Sigmoid colon (tissue), 7 donors: ENCODE measurements at places on chromosomes 3 and 15. TPM values are rescaled to one million over a fixed set of nuclear protein-coding genes. Genes with fewer than 3 reads are reported as not detected.

Gene STAB1
- total RNA-seq, result 92.0 TPM

Gene CD80
- total RNA-seq, result not detected

DNA sequence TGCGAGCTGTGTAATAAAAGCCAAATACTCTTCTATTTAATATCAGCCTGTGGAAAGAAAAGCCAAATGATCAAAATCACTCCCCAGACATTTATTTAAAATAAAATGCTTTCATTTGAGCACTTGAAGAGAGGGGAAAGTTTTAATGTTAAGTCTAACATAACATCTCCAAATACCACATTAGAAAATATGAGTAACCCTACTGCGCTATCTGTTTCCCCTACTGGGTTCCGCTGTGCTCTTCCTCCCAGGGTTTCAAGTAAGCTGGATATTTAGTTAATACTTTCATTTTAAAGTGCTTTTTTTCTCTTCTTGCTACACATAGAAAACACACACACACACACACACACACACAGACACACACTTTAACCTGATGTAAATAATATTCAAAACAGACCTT lies 6.7 kb upstream of the VGLL4 start:
- no peak for DNase-seq

Gene PRSS50
- 0.81 TPM for total RNA-seq

GRCh38 chr15:40047415-40048210 lies 8.6 kb upstream of the SRP14 start:
- DNase-seq, result peak; percentile 78

DNA sequence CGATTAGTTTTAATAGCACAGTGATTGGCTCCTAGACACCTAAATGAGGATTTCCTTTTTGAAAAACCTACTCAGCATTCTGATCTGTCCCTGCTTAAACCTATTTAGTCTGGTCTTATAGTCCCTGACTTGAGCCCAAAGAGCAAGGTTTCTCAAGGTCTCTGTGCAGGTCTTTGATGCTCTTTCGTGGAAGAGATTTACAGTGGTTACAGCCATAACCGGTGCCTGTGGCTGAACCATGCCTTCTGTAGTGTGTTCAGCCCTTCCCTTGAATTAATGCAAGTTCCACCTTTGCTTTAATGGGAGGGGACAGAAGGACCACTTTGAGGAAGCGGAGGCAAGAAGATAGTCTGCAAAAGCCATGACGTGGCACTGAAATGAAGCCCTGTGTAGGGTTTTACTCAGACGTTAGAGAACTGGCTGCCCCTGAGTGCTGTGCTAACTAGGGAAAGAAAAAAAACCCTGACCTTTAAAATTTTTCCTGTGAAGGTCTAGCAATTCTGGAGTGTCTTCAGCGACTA lies 43.0 kb downstream of the ZBTB38 start:
- no peak for DNase-seq

GRCh38 chr15:31262901-31263671 lies 63.5 kb upstream of the KLF13 start:
- DNase-seq, result peak; percentile 67

Gene TIMP4
- 15.8 TPM for total RNA-seq

Gene ISL2
- total RNA-seq, result 2.5 TPM

GRCh38 chr3:11534793-11535101 lies 109.0 kb downstream of the VGLL4 start:
- DNase-seq, result no peak

Gene EFHB
- not detected for total RNA-seq

Gene CHRM5
- total RNA-seq, result not detected

GRCh38 chr3:32832193-32832592 lies 14.4 kb downstream of the TRIM71 start:
- DNase-seq, result no peak

Gene MOBP
- not detected for total RNA-seq

Gene MYRIP
- 3.1 TPM for total RNA-seq

DNA sequence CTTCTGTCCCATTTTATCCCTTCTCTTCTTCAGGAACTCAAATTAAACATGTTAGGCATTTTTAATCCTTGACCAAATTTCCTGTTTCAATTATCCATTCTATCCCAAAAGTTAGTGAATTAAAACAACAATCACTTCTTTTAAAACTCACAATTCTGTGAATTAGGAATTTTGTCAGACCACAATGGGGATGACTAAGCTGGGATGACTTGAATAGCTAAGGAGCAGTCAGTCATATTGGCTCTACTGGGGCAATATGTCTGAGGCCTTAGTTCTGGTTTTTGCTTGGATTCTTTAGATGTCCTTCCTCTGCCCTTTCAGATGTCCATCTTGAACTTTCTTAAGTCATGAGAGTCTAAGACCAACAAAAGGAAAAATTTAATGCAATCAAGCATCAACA lies 178.2 kb upstream of the TGFBR2 start:
- no peak for DNase-seq

DNA sequence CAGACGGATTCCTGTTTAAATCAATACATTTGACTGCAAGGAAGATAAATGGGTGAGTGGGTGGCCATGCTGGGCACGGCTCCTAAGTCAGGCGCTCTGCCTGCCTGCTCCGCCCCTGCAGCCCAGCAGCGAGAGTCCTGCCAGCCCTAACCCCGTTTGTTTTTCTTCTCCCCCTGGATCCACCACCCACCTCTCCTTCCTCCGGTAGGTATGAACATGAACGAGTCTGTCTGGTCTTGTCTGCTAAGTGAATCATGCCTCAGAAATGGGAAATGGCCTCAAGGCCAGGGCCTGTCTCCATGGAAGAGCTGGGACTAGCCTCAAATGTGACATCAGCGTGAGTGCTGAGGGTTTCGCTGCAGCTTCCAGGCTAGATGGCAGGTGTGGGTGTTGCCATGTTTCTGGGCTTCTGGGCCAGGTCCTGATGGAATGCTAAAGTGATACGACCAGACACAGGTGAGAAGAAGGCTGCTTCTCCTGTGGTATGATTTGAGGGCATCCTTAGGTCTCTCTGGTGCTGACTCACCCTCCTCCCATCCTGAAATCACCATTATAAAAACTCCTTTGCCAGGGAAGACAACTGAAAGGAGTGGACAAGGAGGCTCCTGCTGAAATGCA lies 5.6 kb upstream of the FEM1B start:
- DNase-seq, result no peak

Gene ALDH1L1
- 15.0 TPM for total RNA-seq

Gene FSIP1
- total RNA-seq, result 1.2 TPM

- DNase-seq, result no peak
These were observed 6.6 kb downstream of the CDCP1 start for GRCh38 chr3:45139372-45140140.

Gene SAMMSON
- total RNA-seq, result 0.82 TPM

- no peak for DNase-seq
These were observed 714.1 kb downstream of the NAALADL2 start for GRCh38 chr3:175573226-175573625.

- no peak for DNase-seq
These were observed 6.2 kb upstream of the TLR9 start for GRCh38 chr3:52231502-52232278.

DNA sequence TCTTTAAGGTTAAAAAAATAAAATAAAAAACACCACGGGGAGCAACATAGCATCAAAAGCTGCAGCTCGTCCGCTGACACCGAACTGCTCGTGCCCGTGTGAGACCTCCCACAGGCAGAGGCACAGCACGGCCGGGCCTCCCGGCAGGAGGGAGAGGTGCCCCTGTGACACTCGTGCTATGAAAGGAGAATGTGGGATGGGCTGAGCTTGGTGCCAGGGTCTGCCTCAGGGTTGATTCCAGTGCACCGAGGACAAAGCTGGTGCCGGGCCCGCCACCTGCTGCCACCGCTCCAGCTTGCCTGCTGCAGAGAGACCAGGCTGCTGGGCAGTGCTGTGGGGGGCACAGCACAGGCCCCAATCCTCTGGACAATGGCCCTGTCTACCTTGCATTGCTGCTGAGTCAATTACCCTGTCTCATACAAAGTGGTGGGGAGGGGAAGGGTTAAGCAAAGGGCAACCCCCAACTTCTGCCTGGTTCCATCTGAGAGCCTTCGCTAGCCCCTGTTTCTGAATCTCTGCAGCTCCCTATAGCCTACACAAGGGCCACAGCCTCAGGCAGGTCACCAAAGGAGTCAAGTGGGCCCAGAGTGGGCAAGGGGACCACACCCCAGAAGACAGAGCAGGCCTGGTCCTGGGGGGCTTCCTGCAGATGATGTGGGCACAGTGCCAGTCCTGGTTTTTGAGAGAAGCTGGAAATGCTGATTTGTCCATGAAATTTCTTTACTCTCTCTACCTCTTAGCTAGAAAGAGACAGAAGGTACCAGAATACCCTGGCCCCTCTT lies 74.0 kb upstream of the SNRPA1 start:
- DNase-seq, result no peak

DNA sequence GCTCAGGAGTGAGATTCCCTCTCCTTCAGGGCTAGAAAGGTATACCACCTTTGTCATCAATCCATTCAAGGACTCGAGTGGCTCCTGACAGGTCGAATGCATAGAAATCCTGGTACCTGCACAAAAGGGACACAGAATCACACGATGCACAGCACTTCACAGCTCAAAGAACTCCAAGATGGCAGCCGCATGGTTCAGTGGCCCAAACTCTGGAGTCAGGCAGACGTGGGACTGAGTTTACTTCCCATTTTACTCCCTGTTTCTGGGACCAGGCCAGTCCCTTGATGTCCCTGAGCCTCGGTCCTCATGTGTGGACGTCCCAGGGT lies 536 bp downstream of the WDR73 start:
- no peak for DNase-seq

- DNase-seq, result no peak
These were observed 619.4 kb downstream of the PYDC2 start for GRCh38 chr3:192080336-192080735.

Gene IGSF11
- total RNA-seq, result 18.2 TPM

Gene MESP1
- total RNA-seq, result 2.7 TPM

GRCh38 chr15:25091421-25092158 lies 136.8 kb downstream of the SNRPN start:
- DNase-seq, result no peak

Gene GAP43
- 12.2 TPM for total RNA-seq

DNA sequence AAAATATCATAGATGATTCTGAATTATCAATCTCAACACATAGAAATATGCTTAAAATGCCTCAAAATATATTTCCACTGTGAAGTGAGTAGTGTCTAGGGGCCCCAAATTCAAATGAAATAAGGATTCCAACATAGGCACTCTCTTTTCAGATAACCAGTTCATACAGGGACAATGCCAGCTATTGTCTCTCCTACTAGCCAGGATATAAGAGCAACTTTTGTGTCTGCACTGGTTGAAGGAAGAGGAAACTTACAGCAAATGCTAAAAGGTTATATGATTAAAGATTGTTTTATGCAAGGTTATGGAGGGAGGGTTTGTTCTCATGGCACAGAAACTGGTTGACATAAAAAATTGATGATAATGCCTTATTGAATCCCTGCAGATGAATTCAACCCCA lies 579.4 kb upstream of the ALCAM start:
- DNase-seq, result no peak

DNA sequence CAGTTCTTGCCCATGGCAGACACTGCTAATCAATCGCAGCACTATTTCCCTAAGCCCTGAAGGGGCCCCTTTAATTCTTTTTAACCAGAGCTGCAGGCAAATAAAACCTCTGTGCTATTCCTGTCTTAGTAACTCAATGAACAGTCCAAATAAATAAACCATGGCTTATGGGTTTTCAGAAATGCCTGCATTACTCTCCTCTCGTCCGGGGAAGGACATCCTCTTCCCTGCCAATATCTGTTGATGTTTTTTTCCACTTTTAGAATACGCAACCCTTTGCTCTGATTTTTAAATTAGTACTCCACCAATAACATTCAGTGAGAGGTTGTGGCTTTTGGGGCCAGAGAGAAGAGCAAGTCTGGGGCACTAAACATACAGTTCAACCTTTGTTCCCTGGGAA lies 35.2 kb upstream of the PRICKLE2 start:
- no peak for DNase-seq

DNA sequence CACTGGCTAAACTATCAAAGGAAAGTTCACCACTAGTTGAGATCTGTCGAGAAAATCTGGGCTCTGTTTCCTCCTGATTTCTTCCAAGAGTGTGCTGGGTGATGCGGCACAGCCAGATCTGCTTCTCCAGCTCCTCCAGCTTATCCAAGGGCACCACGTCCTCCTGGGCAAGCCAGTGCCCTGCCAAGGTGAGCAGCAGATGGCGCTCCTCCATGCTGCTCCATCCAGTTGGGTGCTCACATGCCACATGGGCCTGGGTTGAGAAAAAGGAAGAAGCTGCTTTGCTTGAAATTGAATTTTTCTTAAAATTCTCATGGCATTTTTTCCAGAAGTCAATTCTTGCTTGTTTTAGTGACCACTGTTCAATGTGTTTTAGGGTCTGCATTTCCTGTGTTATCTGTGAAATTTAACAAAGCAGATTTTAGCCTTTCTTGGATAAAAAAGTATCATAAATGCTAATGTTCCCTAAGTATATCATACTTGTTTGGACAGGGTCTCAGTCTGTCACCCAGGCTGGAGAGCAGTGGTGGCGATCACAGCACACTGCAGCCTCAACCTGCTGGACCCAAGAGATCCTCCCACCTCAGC lies 47.3 kb downstream of the EIF3J start:
- DNase-seq, result no peak

- DNase-seq, result peak; percentile 73
These were observed 18.7 kb downstream of the RASGRF1 start for GRCh38 chr15:79071901-79072300.

Gene LRRC31
- total RNA-seq, result not detected

- no peak for DNase-seq
These were observed 353.2 kb upstream of the AGTR1 start for GRCh38 chr3:148344521-148344920.

DNA sequence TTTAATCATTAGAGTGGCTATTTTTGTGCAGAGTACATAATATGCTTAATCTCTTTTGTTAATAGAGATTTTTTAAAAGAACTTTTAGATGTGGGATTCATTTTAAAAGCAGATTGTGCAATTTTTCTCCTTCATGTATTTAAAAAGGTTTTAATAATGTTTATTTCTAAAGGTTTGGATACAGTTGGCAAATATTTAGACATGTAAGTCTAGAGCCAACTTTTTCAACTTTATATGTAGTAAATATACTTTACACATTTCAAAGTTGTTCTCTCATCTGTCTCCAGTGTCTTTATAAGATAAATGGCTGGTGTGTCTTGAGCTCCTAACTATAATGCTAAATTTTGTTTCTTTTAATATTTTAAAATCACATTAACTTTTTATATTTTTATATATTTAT lies 22.7 kb upstream of the GOLGA8B start:
- no peak for DNase-seq

DNA sequence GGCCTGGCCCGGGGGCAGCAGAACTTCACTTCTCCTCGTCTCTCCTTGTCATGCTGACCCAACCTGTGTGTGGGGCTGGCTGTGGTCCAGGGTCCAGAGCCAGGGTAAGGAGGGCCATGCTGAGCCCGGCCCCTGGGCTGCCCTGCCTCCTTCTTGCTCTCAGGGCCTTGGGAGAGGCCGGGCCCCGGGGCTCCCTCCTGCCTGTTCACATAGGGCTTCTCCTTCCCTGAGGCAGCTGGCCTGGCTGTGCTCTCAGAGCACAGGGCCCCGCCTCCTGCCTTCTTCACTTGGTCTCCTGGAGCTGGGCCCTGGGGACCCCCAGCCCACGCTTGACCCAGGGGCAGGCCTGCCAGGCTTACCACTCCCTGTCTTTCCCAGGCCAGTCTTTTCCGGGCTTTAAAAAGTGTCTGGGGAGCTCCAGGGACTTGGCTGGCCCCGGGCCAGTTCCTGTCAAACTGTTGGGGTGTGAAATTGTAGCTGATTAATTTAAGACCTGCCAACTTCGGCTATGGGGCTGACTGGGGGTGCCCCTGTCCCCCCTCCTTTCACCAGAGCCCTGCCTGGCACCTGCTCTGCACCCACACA lies 11.8 kb downstream of the PLXNA1 start:
- DNase-seq, result no peak

Gene FEZF2
- not detected for total RNA-seq

Gene GPR87
- total RNA-seq, result not detected

- DNase-seq, result no peak
These were observed 48.2 kb downstream of the ZNF148 start for GRCh38 chr3:125326957-125327356.

Gene GP9
- not detected for total RNA-seq
